ENCODE measurements at places on chromosomes 2 and 18.

DNA sequence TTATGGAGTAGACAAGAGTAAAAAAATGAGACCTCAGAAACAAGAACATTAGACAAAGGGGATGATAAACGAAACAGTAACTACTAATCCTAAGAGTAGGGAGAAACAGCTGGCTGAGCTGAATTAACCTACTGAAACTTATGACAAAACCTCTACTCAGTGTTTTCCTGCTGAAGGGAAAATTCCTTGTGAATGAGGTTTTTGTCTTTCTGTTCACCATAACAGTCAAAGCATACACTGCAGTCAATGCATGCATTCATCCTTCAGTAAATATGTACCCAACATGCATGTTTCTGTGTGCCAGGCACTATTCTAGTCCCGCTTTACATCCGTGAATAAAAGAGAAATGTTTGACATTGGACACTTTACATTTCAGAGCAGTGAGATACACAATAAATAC, 805.6 kb upstream of the KLHL29 start:
- DNase-seq, result no peak

- DNase-seq, result no peak
These were observed 68.3 kb downstream of the EDAR start for GRCh38 chr2:108920686-108921085.

- peak; percentile 21 for DNase-seq
These were observed 1115.3 kb downstream of the LRP1B start for GRCh38 chr2:141015341-141016047.

DNA sequence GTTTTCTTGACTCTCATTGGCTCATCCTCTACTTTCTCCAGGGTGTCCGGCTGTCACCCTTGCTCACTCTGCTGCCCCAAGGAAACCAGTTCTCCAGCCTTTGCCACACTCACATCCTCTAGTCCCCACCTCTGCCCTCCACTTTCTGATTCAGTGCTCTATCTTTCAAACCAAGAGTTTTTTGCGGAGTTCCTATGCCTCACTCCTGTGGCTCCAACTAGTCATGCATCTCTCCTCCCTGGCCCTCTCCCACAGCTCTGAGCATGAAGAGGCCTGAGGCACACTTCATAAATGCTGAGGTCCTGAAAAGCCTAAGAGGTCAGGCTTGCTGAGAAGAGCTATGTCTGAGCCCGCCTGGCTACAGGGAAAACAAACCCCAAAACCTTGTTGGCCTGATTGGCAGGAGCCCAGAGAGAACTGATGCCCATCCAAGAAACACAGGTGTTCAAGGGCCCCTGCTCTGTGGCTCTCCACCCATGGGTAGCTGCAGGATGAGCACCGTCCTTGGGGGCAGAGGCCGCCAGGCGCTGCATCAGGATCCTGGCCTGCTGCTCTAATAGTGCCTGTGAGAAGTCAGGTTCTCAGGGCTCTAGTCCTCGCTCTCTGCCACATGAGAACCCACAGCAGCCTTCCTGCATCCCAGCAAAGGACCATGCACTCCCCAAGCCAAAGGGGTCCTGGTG, 42.1 kb downstream of the HS1BP3 start:
- peak; percentile 9 for DNase-seq

GRCh38 chr2:204306667-204307066, 238.6 kb upstream of the PARD3B start:
- no peak for DNase-seq

DNA sequence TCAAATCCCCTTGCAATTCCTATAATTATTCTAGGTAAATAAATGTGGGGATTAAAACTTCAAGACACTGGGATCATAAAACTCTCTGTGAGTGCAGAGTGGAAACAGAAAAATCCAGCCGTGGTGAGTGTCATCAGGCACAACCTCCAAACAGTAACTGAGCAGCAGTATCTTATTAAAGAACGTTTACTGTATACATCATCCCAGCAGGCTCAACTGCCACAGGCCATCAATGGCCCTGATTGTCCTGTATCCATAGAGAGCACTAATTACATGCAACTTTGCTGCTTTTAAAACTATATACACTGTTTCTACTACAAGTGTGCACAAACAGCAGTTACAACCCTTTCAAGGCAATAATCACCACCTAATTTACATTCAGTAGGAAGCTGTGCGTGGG, 23.9 kb downstream of the GAREM1 start:
- no peak for DNase-seq

DNA sequence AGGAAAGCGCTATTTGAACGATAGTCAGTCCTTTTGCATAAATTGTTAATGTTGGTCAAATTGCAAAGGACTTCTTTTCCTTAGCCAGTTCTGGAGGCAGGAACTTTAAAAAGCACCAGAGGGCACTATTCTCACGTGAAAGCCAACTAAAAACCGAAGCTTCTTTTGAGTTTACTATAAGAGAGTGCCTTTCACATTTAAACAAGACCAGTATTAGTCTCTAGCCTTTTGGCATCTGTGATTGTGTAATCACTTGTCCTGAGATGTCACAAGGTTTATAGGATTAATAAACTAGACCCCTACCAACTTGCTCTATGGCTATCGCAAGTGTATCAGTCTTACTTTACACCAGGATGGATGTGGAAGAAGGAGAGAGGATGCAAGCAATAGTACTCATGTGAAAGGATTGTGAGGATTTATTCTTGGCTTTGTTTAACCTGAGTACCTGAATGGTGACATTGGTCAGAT, 14.4 kb upstream of the STAT4 start:
- no peak for DNase-seq

GRCh38 chr2:20977520-20978180, 66.2 kb downstream of the APOB start:
- DNase-seq, result no peak

DNA sequence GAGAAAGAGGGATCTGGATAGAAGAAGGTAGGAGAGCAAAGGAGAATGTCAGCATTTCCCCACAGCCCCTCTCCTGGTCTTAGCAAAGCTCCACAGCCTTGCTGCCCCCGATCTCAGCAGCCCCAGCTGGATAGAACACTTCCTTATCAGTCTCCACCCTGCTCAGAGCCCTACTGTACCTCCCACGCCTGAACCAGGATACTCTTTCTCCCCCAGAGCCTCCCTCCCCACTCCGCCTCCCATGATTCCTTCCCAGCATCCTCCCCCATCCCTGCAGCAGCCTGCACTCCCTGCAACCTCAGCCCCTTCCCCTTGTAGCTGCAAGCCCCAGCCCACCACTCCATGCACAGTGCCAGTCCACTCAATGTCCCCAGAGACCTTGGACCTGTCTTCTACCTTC, 25.8 kb downstream of the PLB1 start:
- no peak for DNase-seq

DNA sequence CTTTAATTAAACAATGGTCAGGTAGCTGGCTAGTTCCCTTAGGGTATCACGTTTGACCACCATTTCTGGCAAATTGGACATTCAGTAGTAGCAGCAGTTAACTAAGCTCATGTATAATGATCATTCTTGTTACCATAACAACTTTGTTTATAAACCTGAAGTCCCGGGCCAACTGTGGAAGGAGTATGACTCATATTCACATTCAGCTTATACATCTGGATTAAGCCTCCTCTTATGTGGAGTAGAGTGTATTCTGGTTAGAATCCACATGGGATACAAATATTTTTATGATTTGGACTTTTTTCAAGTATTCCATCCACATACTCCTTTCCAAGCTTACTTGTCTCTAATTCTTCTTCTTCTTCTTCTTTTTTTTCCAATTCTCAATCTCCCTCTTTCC, 70.3 kb upstream of the ZSWIM2 start:
- no peak for DNase-seq

GRCh38 chr18:63422864-63423304, 608 bp upstream of the VPS4B start:
- peak; percentile 72 for DNase-seq

DNA sequence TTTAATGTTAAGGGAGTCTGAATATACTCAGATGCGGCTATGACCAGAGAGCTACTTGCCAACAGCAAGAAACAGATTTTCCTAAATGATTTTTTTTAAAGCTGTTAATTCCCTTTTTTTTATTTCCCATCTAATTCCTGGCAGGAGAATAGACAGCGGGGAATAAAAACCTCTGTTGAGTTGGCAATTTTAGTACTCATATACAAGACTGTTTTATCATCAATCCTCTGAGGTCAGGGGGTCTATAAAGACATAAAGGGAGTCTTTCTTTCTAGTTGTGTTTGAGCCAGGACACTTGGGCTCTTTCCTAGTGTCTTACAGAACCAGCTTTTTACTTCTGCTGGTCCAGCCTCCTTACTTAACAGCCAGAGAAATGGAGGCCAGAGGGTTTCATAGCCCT, 29.4 kb downstream of the MAIP1 start:
- no peak for DNase-seq

- DNase-seq, result no peak
These were observed 288.9 kb upstream of the EPAS1 start for GRCh38 chr2:46008091-46008870.
